Ascending aorta (tissue), 2 donors: ENCODE measurements at places on chromosomes 2 and 18.
A peak's percentile ranks its signal among the peaks of the same experiment; 100 is the strongest.

- DNase-seq = no peak
- H3K27ac ChIP-seq = no peak overlapping the region
- H3K27me3 ChIP-seq = no peaks in the 10 kb centered on the region
- H3K36me3 ChIP-seq = no peaks in the 10 kb centered on the region
These were observed 97.9 kb upstream of the GYPC start for GRCh38 chr2:126558029-126558428.

GRCh38 chr2:5674026-5674340 is 18.2 kb upstream of the SOX11 start:
- no peaks in the 10 kb centered on the region for H3K27me3 ChIP-seq
- no peaks in the 10 kb centered on the region for H3K36me3 ChIP-seq
- H3K4me1 ChIP-seq = no peaks in the 10 kb centered on the region
- no peak overlapping the region for H3K27ac ChIP-seq

- H3K4me1 ChIP-seq = peaks cover 25% of the 10 kb centered on the region
- peak overlapping the region; percentile 78 for H3K4me3 ChIP-seq
- H3K27ac ChIP-seq = peak overlapping the region; percentile 99
These were observed 67.2 kb downstream of the LRRFIP1 start for GRCh38 chr2:237694415-237695194.

DNA sequence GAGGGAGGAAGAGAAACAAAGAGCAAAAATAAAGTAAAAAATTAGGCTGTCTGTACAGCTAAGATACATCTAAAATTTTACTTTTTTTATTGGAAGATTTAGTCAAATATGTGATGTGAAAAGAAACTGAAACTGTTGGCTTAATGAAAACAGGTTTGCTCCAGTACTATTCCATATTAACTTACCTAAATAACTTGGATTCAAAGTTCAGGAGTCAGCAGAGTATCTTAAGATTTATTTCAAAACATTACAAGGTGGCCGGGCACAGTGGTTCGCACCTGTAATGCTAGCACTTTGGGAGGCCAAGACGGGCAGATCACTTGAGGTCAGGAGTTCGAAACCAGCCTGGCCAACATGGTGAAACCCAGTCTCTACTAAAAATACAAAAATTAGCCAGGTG is 197.9 kb downstream of the PDE11A start:
- H3K27ac ChIP-seq = no peak overlapping the region
- H3K4me3 ChIP-seq = no peak overlapping the region
- H3K4me1 ChIP-seq = no peaks in the 10 kb centered on the region
- H3K27me3 ChIP-seq = no peaks in the 10 kb centered on the region

DNA sequence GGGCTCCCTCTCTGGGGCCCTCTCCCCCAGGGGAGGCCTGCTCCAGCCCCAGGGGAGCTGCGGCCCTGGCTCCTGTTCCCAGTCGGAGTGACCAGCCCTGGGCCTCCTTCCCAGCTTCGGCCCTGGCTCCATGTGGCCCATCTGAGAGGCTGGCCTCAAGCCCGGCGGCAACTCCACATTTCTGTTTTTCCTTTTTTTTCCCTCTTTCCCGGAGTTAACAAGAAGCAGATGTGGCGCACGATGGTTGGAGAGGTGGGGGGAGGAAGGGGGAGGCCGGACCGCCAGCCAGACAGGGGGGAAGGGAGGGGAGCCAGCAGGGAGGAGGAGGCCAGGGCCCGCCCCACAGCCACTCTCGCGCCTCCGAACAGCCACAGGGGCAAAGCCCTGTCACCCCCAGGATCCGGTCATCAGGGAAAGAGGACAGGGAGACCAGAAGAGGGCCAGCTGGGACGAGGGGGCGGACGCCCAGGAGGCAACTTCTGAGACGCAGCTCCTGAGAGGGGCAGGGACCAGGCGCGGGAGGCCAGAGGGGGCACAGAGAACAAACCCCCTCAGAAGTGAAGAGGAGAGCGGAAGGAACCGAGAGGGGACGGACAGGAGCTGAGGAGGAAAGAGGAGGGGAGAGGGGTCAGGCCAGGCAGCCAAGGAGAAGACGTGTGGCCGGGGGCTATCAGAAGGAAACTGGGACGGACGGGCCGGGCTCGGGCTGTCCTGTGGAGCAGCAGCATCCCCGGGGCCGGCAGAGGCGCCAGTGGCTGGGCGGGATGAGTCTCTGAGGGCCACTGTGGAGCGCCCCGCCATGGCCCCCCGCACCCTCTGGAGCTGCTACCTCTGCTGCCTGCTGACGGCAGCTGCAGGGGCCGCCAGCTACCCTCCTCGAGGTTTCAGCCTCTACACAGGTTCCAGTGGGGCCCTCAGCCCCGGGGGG is at the start of gene EMILIN1:
Gene EMILIN1, plus strand, starts transcription at position 349 of the 928 bp plus-strand sequence. Its CDS starts 451 bp downstream, at position 800.
- peak within 1 kb of the TSS; percentile 87 for H3K4me3 ChIP-seq
- peaks cover 41% of the 10 kb centered on the region for H3K4me1 ChIP-seq
- H3K27ac ChIP-seq = peak within 1 kb of the TSS; percentile 97
- H3K27me3 ChIP-seq = no peaks in the 10 kb centered on the region
- peak; percentile 95 for DNase-seq

DNA sequence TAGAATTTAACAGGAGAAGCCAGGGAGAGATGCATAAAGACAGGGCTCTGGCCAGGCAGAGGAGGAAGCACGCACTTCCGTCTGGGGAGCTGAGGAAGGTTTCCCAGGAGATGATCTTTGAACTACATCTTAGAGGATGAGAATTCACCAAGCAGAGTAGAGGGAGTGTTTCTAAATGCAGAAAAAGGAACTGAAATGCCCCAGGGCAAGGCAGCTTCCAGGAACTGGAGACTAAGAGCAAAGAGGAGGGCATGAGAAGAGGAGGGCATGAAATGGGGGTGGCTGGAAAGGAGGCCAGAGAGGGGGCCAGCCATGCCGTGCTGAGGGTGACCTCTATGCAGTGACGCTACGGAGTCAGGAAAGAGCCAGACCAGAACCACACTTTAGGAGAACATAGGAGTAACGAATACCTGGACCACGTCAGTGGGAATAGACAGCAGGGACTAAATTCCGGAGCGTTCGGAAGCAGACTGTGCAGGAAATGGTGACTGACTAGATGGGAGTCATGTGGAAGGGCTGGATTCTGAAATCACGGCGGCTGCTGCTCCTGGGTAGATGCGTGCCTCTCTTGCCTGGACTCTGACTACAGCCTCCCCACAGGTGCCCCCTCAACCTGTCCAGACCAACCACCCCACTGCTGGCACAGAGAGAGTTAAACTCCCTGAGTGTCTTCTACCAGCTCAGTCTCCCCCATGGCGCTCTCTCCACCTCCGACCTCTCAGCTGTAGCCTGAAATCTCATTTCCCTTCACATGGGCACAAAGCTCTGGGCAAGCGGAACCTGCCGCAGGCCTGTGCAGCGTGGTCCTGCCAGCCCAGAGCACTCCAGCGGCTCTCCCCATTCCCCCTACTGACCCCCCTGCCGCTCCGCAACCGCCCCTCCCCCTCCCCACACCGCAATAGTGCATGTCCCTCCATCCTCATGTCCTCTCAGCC is 87.0 kb upstream of the RTN4 start:
- no peak for DNase-seq
- no peaks in the 10 kb centered on the region for H3K36me3 ChIP-seq
- no peak overlapping the region for H3K27ac ChIP-seq
- peaks cover 4% of the 10 kb centered on the region for H3K4me1 ChIP-seq
- no peaks in the 10 kb centered on the region for H3K27me3 ChIP-seq

- H3K4me3 ChIP-seq = no peak overlapping the region
- H3K27me3 ChIP-seq = no peaks in the 10 kb centered on the region
- no peak overlapping the region for H3K27ac ChIP-seq
- no peaks in the 10 kb centered on the region for H3K36me3 ChIP-seq
- DNase-seq = no peak
These were observed 228.4 kb downstream of the FHOD3 start for GRCh38 chr18:36525913-36526312.

GRCh38 chr2:126798276-126799140 is 100.2 kb upstream of the TEX51 start:
- H3K4me1 ChIP-seq = no peaks in the 10 kb centered on the region
- no peaks in the 10 kb centered on the region for H3K27me3 ChIP-seq
- H3K36me3 ChIP-seq = no peaks in the 10 kb centered on the region
- no peak for DNase-seq

- no peak overlapping the region for H3K4me3 ChIP-seq
- H3K27me3 ChIP-seq = no peaks in the 10 kb centered on the region
- no peak overlapping the region for H3K27ac ChIP-seq
- H3K4me1 ChIP-seq = no peaks in the 10 kb centered on the region
- DNase-seq = no peak
These were observed 12.8 kb downstream of the CKAP2L start for GRCh38 chr2:112751451-112752197.

DNA sequence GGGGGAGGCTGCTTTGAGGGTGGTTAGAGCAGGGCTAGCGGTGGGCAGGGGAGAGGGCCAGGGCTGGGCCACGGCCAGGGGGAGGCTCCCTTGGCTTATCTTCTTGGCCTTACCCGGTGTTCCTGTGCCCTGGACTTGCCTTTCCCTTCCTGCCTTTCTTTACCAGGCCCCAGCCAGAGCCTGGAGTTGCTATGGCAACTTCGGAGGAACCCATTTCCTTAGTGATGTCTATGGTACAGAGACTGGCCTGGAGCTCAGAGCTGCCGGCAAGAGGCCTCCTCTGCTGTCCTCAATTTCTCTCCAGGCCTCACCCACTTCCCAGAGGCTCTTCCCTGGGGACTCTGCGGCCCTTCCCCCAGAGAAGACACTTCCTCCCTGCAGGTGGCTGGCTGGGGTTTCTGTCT is 11.5 kb downstream of the SPEG start:
- H3K4me1 ChIP-seq = peaks cover 39% of the 10 kb centered on the region
- peaks cover 31% of the 10 kb centered on the region for H3K36me3 ChIP-seq
- DNase-seq = peak; percentile 95
- H3K4me3 ChIP-seq = peak overlapping the region; percentile 85
- H3K27ac ChIP-seq = peak overlapping the region; percentile 91

GRCh38 chr2:32760628-32761027 is 132.8 kb downstream of the TTC27 start:
- H3K36me3 ChIP-seq = peaks cover 4% of the 10 kb centered on the region
- no peak overlapping the region for H3K27ac ChIP-seq
- no peak for DNase-seq
- no peaks in the 10 kb centered on the region for H3K4me1 ChIP-seq
- no peak overlapping the region for H3K4me3 ChIP-seq
- H3K27me3 ChIP-seq = no peaks in the 10 kb centered on the region

DNA sequence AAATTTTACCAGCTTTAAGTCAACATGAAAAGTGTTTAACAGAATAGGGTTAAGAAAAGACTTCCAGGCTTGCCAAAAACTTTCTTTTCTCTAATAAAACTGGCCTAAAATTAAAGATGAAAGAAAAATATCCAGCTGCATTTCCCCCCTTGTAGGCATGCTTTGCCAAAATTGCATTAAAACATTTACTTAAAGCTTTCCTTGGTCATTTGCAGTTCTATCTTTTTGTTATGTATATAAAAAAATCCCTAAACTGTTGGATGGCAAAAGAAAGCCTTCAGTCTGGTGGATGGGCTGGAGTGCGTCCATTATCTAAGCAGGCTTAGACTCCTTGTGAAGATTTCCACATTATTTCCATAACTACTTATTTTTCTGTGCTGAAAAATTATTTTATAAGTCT is 105.4 kb upstream of the DSEL start:
- H3K27me3 ChIP-seq = no peaks in the 10 kb centered on the region
- H3K36me3 ChIP-seq = no peaks in the 10 kb centered on the region
- H3K4me3 ChIP-seq = no peak overlapping the region
- no peak for DNase-seq

GRCh38 chr2:62202019-62202722 is 6.3 kb downstream of the B3GNT2 start:
- no peaks in the 10 kb centered on the region for H3K4me1 ChIP-seq
- H3K36me3 ChIP-seq = no peaks in the 10 kb centered on the region
- no peak overlapping the region for H3K4me3 ChIP-seq
- peak overlapping the region; percentile 47 for H3K27ac ChIP-seq
- DNase-seq = no peak

DNA sequence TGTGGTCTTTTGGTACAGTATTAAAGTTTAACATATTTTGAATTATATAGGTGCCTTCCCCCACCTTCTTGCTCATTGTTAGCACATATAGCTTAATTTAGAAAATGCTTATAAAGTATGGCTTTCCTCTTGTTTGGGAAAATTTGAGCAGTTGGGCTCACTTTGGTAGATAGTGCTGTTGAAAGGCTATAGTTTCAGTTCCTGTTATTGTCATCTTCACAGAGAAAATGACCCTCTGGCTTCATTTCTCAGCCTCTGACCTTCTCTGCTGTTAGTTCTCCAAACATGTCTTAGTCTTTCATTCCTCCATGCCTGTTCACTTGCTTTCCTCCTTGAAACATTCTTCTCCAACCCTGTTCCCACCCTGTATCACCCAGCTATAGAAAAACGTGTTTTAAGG is 200.6 kb downstream of the WDR7 start:
- no peak for DNase-seq
- no peaks in the 10 kb centered on the region for H3K36me3 ChIP-seq
- H3K4me3 ChIP-seq = no peak overlapping the region
- no peak overlapping the region for H3K27ac ChIP-seq
- no peaks in the 10 kb centered on the region for H3K4me1 ChIP-seq

GRCh38 chr2:73812635-73813034 is 16.1 kb upstream of the STAMBP start:
- H3K27ac ChIP-seq = no peak overlapping the region
- DNase-seq = no peak
- H3K27me3 ChIP-seq = no peaks in the 10 kb centered on the region
- H3K36me3 ChIP-seq = no peaks in the 10 kb centered on the region
- no peaks in the 10 kb centered on the region for H3K4me1 ChIP-seq

DNA sequence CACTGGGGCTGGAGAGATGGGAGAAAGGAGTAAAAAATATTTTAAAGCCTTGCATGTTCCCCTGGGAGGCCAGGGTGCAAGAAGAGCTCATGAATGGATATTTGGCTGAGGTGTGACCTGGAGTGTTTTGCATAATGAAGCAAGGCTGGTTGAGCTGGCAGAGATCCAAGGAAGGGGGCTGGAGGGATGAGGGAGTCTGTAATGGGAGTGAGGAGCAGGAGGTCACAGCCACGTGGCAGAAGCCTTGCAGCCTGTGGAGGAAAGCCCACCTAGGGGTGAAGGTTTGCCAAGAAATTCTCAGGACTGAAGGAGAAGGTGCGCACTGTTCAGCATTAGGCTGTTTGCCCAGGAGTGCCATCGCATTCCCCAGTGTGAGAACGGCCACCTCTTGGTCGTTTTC is 40.3 kb upstream of the ATP8B1 start:
- H3K4me3 ChIP-seq = no peak overlapping the region
- H3K36me3 ChIP-seq = no peaks in the 10 kb centered on the region
- H3K27ac ChIP-seq = no peak overlapping the region
- no peak for DNase-seq

DNA sequence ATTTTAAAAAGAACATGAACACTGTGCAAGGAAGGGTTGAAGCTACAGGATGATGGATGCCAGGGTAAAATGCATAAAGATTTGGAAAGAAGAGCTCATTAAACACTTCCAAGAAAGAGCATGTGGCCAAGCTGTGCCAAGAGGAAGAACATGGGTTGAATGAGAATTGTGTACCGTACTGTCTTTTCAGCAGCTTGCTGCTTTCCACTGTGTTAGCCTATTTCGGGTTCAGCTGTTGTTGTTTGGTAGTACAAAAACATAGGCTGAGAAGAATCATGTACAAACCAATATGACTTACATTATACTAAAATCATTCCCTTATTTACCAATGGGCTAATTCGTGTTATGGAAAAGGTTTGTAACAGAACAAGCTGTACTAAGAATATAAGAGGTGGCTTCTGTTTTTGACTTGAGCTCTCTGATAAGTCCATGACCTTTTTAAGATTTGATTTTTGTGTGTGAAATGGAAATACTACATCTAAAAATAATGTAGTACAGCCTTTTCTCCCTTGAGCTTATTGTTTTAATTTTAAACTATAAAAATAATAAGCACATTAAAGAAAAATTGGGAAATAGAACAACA is 188.3 kb upstream of the STON1 start:
- H3K4me1 ChIP-seq = peaks cover 7% of the 10 kb centered on the region
- H3K27ac ChIP-seq = peak overlapping the region; percentile 43
- no peak overlapping the region for H3K4me3 ChIP-seq
